ENCODE measurements at places on chromosomes 4 and X.

GRCh38 chr4:139915037-139915436 is 238.9 kb downstream of the MAML3 start:
- no peak for DNase-seq

DNA sequence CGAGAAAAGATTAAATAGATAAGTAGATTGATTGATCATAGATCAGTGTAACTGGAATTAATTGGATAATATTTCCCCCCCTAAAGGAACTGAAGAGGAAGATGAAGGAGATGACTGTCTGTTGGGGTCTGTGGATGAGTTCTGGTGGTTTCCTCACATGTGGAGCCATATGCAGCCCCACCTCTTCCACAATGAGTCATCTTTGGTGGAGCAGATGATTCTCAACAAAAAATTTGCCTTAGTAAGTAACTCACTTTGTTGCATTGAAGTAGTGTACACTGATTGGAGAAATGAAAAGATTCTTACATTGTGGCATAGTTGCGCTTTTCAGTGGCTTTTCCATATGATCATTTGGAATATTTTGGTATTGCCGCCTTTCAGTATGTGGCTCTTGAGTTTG is 80.4 kb downstream of the NDST3 start:
- no peak for DNase-seq

DNA sequence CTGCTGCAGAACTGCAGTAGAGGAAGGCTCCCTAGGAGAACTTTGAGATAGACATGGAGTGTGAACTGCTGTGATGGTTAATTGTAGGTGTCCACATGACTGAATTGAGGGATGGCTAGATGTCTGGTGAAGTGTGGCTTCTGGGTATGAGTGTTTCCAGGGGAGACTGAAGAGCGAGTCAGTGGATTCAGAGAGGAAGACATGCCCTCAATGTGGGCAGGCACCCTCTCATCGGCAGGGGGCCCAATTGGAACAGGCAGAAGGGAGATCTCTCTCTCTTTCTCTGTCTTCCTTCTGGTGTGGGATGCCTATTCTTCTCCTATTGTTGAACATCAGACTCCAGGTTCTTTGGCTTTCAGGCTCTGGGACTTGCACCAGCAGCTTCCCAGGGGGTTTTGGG is 304.7 kb upstream of the GATB start:
- DNase-seq = peak; percentile 43

- DNase-seq = no peak
These were observed 61.9 kb downstream of the TMEM150C start for GRCh38 chr4:82499738-82500434.

GRCh38 chrX:118016422-118016821 is 100.2 kb downstream of the KLHL13 start:
- no peak for DNase-seq

DNA sequence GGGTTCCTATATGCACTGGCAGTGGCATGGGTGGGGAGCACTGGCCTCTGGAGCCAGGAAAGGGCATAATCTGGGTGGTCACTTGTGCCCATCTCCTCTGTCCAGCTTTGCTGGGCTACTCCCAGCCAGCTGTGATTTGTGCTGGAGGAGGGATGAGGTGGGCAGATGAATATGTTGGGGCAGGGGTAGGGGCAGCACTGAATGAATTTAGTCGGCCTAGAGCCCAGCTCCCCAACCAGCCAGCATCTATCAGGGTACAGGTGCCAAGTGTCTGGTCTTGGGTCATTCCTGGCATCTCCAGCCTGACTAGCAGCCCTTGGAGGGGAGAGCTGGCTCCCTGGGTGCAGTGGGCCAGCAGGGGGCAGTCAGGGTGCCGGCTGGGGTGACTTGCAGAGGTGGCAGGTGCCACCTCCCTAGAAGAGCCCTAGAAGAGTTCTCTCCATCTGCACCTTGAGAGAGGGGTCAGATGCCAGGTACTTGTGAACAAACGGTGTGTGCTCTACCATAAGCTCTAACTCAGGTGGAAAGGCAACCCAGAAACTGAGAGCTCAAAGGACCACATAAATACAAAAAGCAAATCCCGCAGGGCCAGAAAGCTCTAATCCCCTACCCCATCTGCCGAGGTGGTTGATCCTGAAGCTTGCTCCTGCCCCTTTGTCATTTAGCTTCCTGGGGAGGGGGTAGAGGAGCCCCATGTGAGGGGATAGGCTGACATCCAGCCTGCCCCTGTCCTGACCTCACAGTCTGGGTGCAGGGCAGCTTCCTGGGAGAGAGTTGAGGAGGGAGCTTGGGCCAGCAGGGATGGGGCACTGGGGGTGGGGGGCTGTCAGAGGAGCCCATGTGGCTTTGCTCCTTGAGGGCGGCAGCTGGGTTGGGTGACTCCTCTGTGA is 2.2 kb downstream of the SORCS2 start:
- DNase-seq = peak; percentile 54

DNA sequence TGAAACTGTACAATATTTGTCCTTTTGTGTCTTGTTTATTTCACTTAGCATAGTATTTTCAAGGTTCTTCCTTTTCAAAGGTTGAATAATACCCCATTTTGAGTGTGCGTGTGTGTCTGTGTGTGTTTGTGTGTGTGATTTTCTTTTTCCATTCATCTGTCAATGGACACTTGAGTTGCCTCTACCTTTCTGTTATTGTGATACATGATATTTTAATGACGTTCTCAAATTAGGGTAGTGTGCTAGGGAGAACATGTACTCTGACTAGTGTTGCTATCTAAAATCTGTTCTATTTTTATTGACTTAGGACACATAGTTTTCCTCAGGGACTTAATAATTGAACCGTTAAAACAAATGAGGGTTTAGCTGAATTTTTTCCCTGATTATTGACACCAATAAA is 9.9 kb downstream of the MMRN1 start:
- no peak for DNase-seq

GRCh38 chrX:118761939-118762707 is 34.7 kb downstream of the IL13RA1 start:
- peak; percentile 7 for DNase-seq

GRCh38 chrX:41796046-41796445 is 72.1 kb downstream of the GPR82 start:
- no peak for DNase-seq

DNA sequence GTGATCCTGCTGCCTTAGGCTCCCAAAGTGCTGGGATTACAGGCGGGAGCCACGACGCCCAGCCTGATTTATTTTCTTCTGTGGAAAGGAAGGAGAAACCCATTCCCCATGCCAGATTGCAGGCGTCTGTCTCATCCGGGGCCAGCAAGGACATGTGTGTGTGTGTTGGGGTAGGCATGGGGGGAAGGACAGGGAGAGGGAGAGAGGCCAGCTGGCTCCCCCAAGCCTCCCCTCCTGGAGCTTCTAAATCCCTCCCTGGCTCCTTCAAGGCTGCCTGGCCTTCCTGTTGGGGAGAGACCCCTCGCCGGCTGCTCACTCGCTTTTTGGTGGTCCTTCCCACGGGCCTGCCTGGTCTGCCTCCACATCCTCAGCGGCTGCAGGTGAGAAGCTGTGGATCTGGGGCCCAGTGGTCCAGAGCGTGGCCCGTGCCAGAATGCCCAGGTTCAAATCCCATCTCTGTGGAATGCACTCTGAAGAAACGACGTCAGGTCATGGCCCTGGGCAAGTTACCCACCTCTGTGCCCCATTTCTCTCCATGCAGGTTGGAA is 1.3 kb upstream of the PLXNB3 start:
- DNase-seq = no peak

DNA sequence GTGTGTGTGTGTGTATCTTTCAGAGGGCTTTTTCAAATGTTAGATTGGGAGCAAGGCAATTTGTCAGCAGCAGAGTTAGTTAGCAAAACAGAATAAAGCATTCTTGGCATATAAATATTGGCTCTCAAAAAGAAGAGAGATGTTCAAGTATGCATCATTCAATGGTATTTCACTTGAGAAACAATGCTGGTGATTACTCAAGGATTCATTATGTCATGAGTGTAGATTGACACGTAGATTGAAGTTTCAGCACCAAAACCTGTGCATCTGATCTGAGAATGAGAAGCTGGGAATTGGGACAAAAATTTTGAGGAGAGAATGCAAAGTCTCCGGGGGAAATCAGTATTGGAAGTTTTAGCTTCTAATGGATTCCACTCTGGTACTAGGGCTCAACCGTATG is 241.4 kb downstream of the FRMPD4 start:
- no peak for DNase-seq

DNA sequence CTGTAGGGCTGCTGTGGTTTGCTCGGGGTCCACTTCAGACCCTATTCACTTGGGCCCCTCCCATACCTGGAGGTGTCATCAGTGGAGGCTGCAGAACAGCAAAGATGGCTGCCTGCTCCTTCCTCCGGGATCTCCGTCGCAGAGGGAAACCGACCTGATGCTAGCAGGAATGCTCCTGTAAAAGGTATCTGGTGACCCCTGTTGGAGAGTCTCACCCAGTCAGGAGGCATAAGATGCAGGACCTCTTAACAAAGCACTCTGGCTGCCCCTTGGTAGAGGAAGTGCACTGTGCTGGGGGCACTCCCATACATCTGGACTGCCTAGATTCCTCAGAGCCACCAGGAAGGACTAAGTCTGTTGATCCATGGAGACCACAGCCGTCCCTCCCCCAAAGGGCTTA is 296.9 kb downstream of the GRID2 start:
- no peak for DNase-seq

DNA sequence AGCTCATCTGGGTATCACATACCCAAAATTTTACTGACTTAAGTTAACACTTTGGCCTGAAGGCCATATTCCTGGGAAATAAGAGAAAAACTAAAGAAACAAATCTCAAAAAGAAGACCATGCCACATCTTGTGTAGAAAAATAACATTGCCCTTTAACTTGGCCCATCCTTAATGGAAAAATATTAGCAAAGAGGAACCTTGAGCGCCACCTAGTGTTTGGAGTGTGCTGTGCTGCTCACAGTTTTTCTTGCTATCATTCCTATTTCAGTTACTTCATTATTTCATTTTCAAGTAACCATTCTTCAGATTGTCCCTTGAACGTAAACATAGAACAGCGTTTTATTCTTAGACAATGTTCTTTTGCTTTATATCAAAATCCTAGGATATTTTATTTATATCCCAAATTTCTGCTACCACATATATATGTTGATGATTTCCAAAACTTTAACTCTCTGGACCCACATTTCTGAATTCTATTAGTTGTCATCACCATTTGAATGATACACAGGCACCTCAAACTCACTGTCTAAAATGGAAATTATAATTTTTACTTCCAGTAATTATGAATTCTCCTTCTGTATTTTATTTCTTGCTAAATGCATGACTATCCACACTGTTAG is 999.0 kb upstream of the ADGRL3 start:
- DNase-seq = peak; percentile 57

- DNase-seq = peak; percentile 71
These were observed 6.4 kb downstream of the FOXP3 start for GRCh38 chrX:49257846-49258748.

DNA sequence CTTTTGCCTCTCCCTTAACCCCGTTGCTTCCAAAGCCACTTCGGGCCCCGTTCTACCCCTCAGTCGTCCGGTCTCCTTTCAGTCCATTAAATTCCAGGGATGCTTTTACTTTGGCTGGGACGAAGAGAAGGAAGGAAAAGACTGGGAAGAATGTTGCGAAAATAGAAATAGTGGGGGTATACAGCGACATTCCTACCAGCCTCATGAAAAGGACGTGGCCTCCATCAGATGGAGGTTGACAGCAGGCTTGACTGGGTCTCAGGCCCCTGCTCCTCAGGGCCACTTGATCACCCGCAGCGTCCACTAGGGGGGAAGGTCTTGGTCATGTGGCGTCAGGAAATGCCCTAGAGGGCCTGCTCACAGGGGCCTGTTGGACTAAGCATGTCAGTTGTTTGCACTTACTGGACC is 657 bp upstream of the ANKRD50 start:
- peak; percentile 14 for DNase-seq

DNA sequence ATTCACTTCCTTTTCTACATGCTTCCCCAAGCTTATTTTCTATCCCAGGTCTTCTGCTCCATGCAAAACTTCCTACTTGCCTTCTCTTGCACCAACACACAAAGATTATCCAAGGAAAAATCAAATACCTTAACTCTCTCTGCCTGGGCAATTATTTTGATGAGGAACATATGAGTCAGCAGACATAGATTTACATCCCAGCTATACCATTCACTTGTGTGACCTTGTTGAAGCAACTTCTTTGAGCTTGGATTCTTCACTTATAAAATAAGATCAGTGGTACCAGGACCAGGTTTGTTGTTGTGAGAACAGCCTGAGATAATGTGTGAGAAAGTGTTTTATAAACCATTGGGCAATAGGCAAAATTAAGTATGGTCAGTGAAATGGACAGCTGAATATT is 39.1 kb upstream of the TMEM192 start:
- no peak for DNase-seq

- DNase-seq = peak; percentile 34
These were observed 133.3 kb upstream of the ZIC3 start for GRCh38 chrX:137432609-137433008.

GRCh38 chr4:152258804-152259708 is 276.8 kb downstream of the FBXW7 start:
- peak; percentile 21 for DNase-seq

DNA sequence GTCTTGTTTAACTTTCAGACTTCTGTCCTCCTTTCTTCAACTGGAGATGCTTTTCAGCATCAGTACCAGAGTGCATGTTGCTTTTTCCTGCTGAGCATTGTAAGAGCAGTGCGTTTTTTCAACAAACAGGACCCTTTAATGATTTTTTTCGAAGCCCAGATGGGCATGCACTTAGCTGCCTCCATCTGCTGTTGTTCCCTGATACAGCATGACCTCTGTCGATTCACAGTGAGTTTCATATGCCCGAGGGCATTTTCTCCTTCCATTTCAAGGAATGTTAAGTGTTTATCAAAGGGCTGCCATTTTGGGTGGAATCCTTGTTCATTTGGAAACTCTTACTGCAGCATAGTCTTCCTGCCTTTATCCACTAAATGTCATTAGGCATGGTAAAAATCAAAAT is 428.6 kb downstream of the DTHD1 start:
- DNase-seq = no peak

GRCh38 chr4:175281894-175282293 is 363.7 kb downstream of the ADAM29 start:
- DNase-seq = no peak

DNA sequence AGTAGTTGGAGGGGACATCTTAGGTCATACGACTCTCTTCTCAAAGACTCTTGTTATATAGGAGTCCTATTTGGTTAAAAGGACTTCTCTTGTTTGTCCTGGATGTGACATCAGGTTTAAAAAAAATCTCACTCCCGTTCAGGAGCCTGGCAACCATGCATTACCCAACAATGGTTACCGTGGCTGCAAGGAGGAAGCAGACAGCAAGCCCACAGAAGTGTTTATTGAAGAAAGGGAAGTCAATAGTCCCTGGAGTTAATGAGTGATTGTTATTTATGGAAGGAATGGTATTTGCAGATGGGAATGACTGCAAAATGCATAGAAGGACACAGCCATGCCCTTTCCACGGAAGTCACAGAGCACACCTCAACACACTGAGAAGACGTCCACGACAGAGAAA is 75.9 kb upstream of the ENPP6 start:
- DNase-seq = no peak

DNA sequence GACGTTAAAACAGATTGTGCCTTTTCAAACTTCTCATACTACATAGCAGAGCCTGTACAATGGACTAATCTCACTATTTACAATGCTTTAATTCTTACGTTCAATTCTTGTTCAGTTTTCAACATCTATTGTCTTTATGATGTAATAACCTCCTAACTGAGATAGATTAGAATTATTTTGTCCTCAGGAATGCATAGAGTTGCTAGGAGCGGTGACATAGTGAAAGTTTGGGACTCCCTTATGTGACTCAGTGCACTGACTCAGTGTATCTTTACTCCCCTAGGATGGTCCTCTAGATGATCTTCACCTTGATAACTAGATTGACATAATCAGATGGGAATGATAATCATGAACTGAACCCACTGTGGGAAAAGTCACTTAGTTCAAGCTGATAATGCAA is 151.5 kb downstream of the VEGFC start:
- DNase-seq = no peak

All from activated naive CD4-positive, alpha-beta T cell treated with anti-CD3 and anti-CD28 coated beads for 36 hours (primary cell).